Activated CD8-positive, alpha-beta memory T cell treated with anti-CD3 and anti-CD28 coated beads, Interleukin-2, amount 10 ng/mL, durations not matched to agents 7 days and 5 days (primary cell): ENCODE measurements at places on chromosomes 7 and 10. TPM values are rescaled to one million over a fixed set of nuclear protein-coding genes. Genes with fewer than 3 reads are reported as not detected.

DNA sequence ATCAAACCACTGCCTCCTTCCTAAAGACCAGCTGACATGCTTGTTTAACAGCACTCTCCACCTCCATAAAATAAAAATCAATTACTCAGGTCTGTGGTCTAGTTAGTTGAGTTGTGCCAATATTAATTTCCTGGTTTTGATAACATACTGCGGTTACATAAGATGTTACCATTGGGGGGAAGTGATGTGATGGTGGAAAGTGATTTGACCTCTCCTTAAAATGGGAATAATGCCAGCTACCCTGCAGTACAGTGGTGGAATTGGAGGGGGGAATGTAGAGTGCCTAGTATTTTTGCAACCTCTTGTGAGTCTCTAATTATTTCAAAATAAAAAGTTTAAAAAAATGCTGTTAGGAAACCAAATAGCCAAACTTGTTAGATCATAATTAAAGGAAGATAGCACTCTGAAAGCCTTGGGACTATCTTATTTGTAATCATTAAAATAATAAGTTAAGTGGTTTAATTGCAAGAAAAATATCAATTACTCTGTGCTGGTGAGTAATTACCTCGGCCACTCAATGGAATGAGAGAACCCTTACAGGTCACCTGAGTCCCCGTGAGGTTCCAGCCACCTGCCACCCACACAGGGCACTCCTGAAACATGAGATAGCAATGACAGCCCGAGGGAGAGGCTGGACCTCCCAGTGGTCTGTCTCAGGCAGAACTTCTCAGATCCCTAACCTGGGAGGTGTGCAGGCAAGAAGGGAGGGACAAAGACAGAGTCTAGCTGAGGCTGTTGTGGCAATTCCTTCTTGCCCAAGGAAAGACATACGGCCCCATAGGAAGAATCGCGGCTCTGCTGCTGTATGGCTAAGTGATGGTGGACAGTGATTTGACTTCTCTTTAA, 94.1 kb downstream of the SH3PXD2A start:
- H3K4me1 ChIP-seq, result peaks cover 77% of the 10 kb centered on the region
- H3K27ac ChIP-seq, result no peak overlapping the region
- H3K36me3 ChIP-seq, result no peaks in the 10 kb centered on the region
- no peak for DNase-seq

DNA sequence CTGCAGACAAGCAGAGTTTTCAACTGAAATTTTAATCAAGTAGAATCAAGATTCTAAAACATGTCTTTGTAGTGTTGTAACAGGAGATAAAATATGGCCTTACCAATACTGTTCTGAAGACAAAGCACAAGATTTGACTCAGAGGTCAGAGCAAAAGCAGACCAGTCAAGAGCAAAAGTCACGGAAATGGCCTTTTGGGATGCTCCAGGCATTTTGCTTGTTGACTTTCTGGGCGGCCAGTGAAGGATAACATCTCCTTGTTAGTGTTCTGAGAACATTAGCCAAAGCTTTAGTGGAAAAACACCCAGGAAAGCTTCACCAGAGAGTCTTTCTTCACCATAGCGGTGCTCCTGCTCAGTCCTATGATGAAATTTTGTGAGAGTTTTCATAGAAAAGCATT, 590.6 kb downstream of the ARL4A start:
- no peak overlapping the region for H3K27ac ChIP-seq
- DNase-seq, result no peak

GRCh38 chr7:107115762-107116540, 52.9 kb upstream of the HBP1 start:
- no peak for DNase-seq
- no peak overlapping the region for H3K4me3 ChIP-seq
- no peak overlapping the region for H3K27ac ChIP-seq
- H3K27me3 ChIP-seq, result peaks cover 5% of the 10 kb centered on the region
- no peaks in the 10 kb centered on the region for H3K36me3 ChIP-seq

- no peak overlapping the region for H3K27ac ChIP-seq
- no peak for DNase-seq
- H3K36me3 ChIP-seq, result no peaks in the 10 kb centered on the region
- H3K4me3 ChIP-seq, result no peak overlapping the region
- H3K27me3 ChIP-seq, result no peaks in the 10 kb centered on the region
These were observed 73.7 kb downstream of the ARL4A start for GRCh38 chr7:12761111-12761510.

DNA sequence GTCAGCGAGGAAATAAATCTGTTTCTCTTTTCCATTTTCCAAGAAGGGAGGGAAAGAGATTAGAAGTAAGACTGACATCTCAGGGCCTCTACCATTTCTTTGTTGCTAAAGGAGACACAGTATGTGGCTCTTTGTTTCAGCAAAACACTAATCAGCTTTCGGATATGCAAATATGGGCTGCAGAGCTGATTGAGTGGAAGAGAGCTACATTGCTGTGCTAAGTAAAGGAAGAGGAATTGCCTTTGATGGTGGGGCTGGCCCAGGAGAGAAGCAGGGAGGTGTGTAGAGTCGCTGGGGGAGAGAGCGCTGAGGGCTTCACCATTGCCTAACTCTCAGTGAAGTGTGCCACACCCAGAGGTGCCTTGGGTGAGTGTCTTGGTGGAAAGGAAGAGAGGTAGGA, 284.8 kb downstream of the SDK1 start:
- no peak overlapping the region for H3K27ac ChIP-seq
- no peak for DNase-seq
- no peaks in the 10 kb centered on the region for H3K36me3 ChIP-seq

GRCh38 chr7:66505531-66506451, 122.9 kb upstream of the KCTD7 start:
- peaks cover 10% of the 10 kb centered on the region for H3K4me1 ChIP-seq
- DNase-seq, result peak; percentile 73
- peaks cover 32% of the 10 kb centered on the region for H3K27me3 ChIP-seq
- no peak overlapping the region for H3K27ac ChIP-seq
- H3K4me3 ChIP-seq, result peak overlapping the region; percentile 49
- no peaks in the 10 kb centered on the region for H3K36me3 ChIP-seq

GRCh38 chr7:87028636-87029035, 30.8 kb downstream of the ELAPOR2 start:
- no peaks in the 10 kb centered on the region for H3K4me1 ChIP-seq
- H3K4me3 ChIP-seq, result no peak overlapping the region

GRCh38 chr7:44063547-44063893, 1.8 kb downstream of the PGAM2 start:
- H3K4me3 ChIP-seq, result no peak overlapping the region
- H3K27ac ChIP-seq, result no peak overlapping the region
- no peak for DNase-seq

DNA sequence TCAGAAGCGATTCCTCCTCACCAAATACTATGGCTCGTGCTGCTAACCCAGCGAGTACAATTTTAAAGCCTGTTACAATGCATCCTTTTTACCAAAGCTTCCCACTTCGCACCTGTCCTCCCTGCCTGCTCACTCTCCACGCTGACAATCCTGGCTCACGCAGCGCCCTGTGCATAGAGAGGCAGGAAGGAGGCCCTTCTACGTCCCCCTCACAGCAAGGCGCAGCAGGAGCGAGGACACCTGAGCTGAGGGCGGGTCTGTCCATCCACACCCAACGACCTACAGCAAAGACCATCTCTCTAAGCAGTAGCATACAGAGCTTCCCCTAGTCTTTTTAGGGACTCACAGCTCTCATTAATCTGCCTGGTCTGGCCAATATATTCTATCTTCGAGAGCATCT, 46.0 kb downstream of the MKI67 start:
- no peak overlapping the region for H3K4me3 ChIP-seq
- peaks cover 12% of the 10 kb centered on the region for H3K36me3 ChIP-seq
- no peaks in the 10 kb centered on the region for H3K4me1 ChIP-seq
- no peaks in the 10 kb centered on the region for H3K27me3 ChIP-seq
- no peak overlapping the region for H3K27ac ChIP-seq

DNA sequence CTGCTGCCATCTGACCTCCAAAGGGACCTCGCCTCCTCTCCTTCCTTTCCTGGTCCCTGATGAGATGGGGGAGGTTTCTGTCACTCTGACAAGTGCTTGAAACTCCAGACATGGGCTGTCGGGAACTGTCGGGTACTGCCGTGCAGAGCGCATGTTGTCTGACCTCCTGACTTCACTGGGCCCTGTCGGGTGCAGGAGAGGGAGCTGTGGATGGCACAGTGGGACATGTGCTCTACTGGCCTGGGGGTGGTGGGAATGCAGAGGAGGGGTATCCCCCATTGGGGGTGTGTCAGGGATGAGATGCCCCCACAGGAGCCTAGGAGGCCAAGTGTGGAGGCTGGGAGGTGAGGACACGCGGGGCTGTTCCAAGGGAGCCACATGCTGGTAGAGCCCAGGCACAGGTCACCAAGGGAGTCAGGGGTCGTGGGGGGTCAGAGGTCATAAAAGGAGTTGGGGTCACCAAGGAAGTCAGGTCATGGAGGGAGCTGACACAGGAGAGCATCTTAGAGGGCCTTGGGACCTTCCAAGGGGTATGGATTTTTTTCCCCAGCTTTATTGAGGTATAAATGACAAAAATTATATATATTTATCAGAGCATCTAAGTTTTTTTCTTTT, 30.9 kb downstream of the TMEM120A start:
- no peaks in the 10 kb centered on the region for H3K4me1 ChIP-seq
- H3K27ac ChIP-seq, result no peak overlapping the region
- no peaks in the 10 kb centered on the region for H3K27me3 ChIP-seq
- DNase-seq, result no peak
- H3K4me3 ChIP-seq, result no peak overlapping the region
- no peaks in the 10 kb centered on the region for H3K36me3 ChIP-seq

DNA sequence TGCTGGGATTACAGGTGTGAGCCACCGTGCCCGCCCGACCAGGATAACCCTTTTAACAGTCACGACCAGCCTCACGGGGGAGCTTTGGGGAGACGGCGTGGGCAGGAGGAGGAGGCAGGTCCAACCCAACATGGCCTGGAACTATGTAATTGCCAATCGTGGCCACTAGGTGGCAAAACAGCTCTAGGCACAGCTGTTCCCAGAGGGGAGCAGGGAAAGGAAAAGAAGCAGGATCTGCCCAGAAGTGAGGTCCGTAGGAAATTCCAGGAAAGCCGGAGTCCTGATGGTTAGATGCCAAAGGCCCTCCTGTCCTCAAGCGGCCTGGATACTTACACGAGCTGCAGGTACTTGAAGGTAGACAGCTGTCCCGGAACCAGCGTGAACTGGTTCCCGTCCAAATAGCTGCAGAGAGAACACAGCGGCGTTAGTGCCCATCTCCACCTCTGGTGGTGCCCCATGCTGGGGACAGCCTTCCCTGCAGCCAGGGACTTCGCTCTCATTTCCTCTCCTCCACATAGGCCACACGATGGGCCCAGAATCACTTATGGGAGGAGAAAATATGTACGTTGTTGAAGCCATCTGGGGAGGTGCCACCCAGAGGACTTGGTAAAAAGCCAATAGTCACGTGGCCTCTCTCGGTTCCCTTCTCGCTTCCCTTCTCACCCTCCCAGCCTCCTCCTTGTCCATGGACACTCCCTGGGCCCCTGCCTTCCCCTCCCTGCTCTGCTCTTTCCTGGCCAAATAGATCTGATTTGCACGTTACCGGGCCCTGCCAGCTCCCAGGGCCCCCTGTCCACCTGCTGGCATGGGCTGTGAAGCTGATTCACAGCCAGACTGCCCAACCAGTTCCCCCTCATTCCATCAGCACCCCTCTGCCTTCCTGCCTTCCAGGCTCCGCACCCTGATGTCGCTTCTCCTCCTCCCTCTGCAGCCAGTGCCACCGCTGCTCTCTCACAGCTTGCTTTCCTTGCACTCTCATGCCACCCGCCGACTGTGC, 148.1 kb downstream of the SLIT1 start:
- peak overlapping the region; percentile 7 for H3K4me3 ChIP-seq
- peak; percentile 79 for DNase-seq
- H3K27ac ChIP-seq, result no peak overlapping the region
- peaks cover 7% of the 10 kb centered on the region for H3K27me3 ChIP-seq

DNA sequence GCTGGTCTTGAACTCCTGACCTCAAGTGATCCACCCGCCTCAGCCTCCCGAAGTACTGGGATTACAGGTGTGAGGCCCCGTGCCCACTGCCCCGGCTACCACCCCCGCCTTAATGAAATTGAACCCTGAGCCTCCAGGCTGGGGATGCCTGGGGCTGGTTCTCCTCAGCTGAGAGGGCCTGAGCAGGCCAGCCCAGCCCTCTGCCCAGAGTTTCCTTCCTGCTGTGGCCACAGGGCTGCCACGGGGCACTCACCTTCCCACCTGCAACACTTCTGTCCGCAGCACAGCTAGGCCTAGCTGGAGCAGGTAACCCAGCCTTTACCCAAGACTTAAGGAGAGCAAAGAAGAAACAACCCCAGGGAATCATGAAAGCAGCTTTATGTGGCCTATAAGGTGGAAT, 78.1 kb upstream of the ANLN start:
- no peak for DNase-seq
- H3K27ac ChIP-seq, result no peak overlapping the region
- H3K4me3 ChIP-seq, result no peak overlapping the region
- peaks cover 3% of the 10 kb centered on the region for H3K27me3 ChIP-seq

DNA sequence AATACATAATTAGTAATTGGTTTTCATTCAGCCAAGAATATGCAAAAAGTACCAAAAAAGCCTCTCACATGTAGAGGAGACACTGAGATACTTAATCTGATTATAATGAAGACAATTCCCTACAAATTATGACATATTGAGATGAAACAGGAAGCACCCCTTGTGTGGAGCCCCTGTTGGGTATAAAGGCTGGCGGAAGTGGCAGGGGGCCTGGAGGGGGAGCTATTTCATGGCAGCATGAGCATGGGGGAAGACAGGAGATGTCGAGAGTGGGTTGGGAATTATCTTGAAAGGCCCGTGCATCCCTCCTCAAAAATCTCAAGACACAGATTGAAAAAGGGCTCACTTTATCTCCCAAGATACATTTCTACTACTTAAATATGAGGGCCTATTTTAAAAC, 96.9 kb downstream of the PIP4K2A start:
- H3K4me3 ChIP-seq, result no peak overlapping the region
- DNase-seq, result no peak
- peak overlapping the region; percentile 72 for H3K27ac ChIP-seq
- no peaks in the 10 kb centered on the region for H3K27me3 ChIP-seq

DNA sequence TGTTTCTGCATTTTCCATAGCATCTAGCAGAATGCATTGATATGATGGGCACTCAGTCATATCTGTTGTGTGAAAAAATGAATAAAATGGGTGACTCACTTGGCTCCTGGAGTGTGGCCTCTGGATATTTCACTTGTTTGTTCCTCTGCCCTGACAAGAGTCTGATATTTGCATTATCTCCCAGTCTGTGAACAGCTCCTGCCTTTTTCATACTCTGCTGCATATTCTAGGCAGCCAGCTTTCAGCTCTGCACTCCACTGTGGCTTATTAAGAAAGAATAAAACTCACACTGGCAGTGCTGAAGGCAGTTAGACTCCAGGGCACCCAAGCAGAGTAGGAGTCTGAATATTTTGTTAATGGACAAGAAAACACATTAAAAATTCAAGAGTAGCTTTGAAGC, 623.9 kb downstream of the SORCS1 start:
- H3K36me3 ChIP-seq, result no peaks in the 10 kb centered on the region
- H3K27me3 ChIP-seq, result no peaks in the 10 kb centered on the region
- H3K4me1 ChIP-seq, result no peaks in the 10 kb centered on the region
- no peak for DNase-seq
- H3K4me3 ChIP-seq, result no peak overlapping the region

- H3K4me1 ChIP-seq, result no peaks in the 10 kb centered on the region
- H3K36me3 ChIP-seq, result no peaks in the 10 kb centered on the region
- no peak overlapping the region for H3K27ac ChIP-seq
These were observed 63.2 kb upstream of the FHIP2A start for GRCh38 chr10:114758331-114758730.

GRCh38 chr10:119759832-119760231, 34.0 kb downstream of the INPP5F start:
- no peak overlapping the region for H3K4me3 ChIP-seq
- H3K27me3 ChIP-seq, result no peaks in the 10 kb centered on the region
- no peak for DNase-seq
- H3K36me3 ChIP-seq, result peaks cover 1% of the 10 kb centered on the region

The PAPOLB gene
- 0.06 TPM for total RNA-seq

The NPS gene
- not detected for total RNA-seq

The EVX1 gene
- total RNA-seq, result not detected

The GNG11 gene
- not detected for total RNA-seq

The ZNF800 gene
- 40.6 TPM for total RNA-seq

The DRGX gene
- total RNA-seq, result not detected

The ALOX5 gene
- total RNA-seq, result 1.9 TPM
